ENCODE measurements at places on chromosomes 3 and 15.

GRCh38 chr3:15726043-15726442 lies 71.7 kb downstream of the ANKRD28 start:
- no peak for DNase-seq

DNA sequence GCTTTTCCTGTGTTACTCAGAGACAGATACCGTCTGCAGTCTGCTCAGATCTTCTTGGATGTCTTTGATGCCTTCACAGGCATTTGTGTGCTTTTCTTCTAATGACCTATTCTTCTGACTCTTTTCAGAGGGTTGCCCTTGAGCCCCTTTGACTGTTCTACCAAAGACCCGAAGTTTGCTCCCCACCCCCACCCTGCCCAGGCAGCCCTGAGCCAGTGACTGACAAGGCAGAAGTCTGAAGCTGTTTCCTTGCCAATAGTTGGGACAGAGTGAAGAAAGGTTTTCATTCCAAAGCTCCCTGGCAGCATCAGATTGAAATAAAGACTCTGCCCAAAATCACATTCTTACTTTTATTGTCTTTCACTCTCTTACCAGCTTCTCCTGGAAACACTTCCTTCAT lies 9.0 kb upstream of the ATP13A5 start:
- no peak for DNase-seq

DNA sequence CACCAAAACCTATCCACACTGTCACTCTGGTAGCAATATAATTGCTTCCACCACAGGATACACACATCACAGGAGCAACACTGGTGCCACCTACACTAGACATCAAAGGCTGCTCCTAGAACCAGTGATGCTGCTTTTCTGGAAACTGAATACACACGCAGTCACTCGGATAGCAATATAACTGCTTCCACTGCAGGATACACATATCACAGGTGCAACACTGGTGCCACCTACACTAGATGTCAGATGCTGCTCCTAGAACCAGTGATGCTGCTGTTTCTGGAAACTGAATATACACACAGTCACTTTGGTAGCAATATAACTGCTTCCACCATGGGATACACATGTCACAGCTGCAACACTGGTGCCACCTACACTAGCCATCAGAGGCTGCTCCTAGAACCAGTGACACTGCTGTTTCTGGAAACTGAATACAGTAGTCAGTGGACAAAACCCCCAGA lies 6.9 kb upstream of the TNFSF10 start:
- DNase-seq, result no peak

DNA sequence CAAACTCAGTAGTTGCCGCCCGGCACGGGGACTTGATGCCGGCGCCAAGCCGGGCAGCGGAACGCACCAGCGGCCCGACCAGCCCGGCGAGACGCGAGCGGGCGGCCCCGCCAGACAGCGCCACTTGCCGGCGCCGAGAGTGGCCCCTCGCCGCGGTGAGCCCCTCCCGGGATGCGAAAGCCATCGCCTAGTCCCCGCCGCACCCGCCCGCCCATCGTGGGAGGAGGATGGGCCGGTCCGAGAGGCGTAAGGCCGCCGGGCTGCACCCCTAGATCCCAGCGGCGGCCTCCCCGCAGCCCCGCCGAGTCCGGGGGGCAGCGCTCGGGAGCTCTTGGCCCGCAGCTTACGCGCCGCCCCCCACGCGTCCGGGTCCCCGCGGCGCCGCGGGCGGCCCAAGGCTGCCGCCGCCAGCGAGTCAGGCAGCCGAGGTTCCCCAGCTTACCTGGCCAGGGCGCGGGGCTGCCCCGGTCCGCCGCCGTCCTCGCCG lies 609 bp downstream of the GOLGA8A start:
- no peak for DNase-seq

DNA sequence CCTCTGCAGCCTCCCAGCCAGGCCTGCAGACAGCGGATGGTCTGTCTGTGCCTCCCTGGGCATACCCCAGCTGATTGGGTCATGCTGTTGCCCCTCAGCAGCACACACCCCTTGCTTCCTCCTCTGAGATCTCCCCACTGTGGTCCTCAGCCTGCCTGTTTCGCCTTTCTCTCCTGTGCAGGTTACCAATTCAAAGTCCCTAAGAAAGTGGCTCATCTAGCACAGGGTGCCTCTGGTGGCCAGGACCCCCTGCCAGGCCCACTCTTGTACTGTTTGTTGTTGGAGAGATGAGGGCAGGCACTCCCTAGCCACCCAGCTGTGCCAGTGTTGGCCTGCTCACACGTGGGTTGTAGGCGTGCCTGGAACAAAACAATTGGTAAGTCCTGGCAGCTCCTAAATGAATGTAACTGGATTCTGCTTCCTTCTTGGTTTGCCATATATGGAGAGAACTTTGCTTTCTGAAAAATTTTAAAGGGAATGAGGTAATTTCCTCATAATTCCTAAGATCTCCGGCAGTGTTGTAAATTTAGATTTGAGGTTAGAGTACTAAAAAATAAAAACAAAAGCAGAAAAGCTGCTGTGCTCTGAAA lies 213.2 kb upstream of the IL12A start:
- DNase-seq, result no peak

GRCh38 chr3:122513386-122514122 lies 1.2 kb downstream of the KPNA1 start:
- DNase-seq, result no peak

DNA sequence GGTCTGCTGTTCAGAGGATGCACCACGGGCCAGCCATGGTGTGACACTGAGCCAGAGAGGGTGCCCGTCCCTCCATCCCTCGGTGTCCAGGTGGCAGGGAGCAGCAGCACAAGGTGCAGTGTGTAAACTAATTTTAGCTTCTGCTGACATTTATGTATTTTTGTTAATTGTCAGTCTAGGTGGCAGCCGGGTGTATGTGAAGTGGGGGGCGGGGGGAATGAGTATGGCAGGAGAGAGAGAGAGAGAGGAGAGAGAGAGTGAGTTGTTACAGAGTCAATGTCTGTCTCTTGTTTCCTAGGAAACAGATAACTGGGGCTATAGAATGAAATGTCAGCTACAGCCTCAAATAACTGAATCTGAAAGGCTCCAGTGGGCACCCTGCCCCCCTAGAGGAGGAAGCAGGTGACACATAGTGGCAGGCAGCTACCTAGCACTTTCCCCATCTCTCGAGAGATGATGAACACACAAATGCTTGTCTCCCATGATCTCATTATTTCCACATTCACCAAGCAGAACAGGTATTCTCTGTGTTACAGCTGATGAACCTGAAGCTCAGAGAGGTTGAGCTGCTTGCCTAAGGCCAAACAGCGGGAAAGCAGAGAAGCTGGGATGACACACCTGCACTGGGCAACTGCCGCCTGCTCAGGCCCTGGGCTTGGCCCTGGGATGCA lies 24.7 kb downstream of the RASGRF1 start:
- DNase-seq, result no peak

DNA sequence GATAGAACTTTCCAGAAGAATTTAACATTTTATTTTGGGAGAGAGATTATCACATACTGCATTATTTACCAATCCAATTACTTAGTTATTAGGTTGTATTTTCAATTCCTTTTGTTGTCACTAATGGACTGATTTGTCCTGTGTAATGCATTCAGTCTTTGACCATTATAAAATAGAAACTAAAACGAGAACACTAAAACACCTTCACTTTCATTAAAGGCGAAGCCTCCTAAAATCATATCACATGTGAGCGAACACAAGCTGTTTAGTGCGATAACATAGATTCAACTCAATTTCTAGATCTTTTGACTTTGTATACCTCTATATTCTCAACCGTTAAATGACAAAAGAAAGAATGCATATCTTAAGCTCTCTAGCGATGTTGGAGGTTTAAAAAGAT lies 253.4 kb downstream of the VGLL3 start:
- DNase-seq, result no peak

GRCh38 chr3:19881036-19881435 lies 53.0 kb downstream of the EFHB start:
- DNase-seq, result no peak

DNA sequence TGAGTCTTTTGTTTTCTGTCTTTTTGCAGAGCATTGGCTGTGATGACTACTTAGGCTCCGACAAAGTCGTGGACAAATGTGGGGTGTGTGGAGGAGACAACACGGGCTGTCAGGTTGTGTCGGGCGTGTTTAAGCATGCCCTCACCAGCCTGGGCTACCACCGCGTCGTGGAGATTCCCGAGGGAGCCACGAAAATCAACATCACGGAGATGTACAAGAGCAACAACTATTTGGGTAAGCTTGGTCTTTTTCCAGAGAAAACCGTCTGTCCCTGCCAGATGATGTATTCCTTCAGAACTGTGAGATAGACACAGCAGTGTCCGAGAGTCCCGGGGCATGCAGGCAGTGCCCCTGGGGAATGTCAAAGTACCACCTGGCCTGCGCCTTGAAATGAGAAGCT lies 149.9 kb upstream of the NR2E3 start:
- no peak for DNase-seq

DNA sequence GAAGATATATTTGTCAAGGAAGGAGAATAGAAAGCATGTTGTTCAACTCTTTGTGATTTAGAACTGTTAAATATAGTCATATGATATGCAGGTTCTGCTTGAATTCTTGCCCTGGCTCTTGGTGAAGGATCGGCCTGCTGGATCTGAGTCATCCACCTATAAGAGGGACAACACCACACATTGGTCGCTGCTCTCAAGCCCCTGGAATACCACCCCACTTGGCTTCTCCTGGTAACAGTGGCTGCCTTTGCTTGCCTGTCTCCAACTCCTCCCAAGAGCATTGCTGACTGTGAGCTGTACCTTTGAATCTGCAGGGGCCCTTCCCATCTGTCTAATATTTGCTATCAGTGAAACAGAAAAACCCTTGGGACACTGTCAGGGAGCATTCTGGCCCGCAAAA lies 78.9 kb upstream of the DGKG start:
- DNase-seq, result no peak

DNA sequence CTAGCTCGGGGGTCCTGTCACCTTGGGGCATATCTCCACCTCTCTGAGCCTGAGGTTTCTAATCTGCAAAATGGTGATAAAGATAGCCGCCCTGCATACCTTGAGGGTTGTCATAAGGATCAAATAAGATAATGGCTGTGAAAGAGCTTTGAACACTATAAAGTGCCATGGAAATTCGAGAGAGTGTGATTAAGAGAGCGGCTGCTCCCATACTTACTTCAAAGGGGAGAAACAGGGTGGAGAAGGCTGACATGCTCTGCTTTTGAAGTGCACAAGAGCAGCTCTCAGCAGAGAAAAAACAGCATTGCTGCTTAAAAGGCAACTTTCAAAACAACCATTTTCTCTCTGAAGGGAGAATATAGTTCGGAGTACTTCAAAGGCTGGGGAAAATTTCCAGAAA lies 529.2 kb downstream of the EPHB1 start:
- no peak for DNase-seq

- no peak for DNase-seq
These were observed 28.9 kb downstream of the CHD2 start for GRCh38 chr15:92929002-92929401.

DNA sequence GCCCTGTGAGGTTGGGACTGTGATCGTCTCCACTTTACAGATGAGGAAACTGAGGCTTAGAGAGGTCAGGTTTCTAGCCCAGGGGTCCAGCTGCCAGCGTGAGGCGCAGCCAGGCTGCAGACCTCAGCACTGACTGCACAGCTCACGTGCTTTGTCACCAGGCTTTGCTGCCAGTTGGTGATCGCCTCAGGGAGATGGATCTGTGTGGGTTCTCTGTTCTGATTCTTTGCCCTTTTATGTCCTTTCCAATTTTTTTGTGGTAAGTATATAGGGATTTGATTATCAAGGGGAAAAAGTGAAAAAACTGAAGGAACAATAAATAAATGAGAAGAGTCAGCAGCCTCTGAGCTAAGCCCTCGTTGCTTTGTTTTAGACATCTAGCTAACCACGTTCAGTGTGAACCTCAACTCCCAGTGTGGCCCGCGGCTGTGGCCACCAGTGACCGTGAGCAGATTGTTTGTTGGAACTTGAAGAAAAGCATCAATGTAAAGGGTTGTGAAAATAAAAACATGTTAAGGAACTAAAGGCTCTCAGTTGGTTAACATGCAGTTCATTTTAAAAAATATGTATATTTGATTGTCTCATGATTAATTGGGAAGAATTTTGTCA lies 117.6 kb downstream of the PDE8A start:
- DNase-seq, result no peak

GRCh38 chr3:23402728-23403492 lies 199.8 kb downstream of the UBE2E2 start:
- no peak for DNase-seq

DNA sequence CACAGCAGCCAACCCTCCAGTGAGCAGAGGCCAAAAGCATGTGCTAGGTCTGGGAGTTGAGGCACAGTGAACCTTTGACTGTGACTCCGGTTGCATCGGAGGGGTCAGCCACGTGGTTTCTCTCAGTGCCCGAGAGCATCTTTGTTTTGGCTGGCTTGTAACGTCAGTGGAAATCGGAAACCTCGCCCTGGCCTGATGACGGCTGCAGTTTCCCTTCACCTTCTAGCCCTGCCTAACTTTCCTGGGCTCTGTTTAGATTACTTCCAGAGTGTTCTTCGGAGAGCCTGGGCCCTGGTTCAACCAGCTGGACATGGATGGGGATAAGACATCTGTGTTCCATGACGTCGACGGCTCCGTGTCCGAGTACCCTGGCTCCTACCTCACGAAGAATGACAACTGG lies 56.6 kb downstream of the MESD start:
- no peak for DNase-seq

DNA sequence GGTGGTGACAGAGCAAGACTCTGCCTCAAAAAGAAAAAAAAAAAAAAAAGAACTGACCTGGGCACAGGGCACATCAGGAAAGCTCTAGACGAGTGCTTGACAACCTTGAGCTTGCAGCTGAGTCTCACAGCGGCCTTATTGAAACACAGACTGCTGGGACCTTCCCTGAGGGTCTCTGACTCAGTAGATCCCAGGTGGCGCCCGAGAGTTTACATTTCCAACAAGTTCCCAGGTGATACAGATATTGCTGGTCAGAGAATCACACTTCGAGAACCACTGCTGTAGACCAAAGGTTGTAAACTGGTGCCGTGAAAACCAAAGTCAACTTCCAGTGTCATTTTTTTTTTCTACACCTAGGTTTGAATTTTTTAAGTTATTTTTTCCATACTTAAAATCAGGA lies 573.2 kb upstream of the MDFIC2 start:
- DNase-seq, result no peak

DNA sequence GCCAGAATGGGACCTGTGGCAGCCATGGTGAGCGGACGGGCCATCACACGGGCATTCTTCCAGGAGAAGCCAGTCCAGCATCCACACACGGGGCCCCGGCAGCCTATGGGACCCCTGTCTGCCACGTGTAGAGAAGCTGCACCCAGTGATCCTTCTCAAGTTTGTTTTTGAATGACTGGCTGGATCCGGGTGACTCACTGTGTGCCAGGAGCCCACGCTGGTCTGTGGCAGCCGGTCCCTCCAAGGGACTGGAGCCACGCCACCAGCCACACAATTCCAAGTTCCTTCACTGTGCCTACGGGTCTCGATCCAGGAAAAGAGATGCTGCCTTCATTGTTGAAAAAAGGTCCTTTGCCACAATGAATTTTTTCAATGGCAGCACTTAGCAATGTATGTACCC lies 58.1 kb downstream of the ATP10A start:
- no peak for DNase-seq

- DNase-seq, result no peak
These were observed 1027.3 kb downstream of the TUSC7 start for GRCh38 chr3:117736846-117737245.

GRCh38 chr15:40451527-40452158 lies 10.9 kb downstream of the BAHD1 start:
- no peak for DNase-seq
